ENCODE measurements at places on chromosomes 12 and 14.

DNA sequence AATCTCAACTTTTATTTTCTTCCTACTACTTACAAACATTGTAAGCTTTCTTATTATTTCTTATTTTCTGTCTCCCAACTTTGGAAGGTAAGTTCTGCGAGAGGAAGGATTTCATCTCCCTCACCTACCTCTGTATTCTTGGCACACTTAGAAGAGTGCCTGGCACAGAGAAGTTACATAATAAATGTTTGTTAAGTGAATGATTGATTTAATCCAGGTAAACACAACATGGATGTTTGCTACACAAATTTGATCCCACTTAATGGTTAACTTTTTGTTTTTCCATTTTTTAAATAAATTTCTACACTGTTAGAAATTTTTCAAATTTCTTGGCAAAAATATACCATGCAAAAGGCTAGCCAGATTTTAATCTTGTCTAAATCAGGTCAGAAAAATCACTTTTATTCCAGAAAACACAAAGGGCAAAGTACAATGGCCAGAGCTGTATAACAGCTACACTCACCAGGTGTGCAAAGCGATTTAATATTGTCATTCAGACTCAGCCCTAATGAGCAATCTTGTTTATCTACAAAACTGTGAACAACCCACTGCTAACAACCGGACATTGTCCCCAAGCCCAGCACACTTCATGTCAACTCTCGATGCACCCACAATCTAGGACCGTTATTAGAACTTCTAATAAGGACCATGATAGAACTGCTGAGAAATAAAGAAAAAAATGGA lies 222.1 kb upstream of the EEA1 start:
- DNase-seq: no peak

GRCh38 chr14:55951341-55952206 lies 166.6 kb upstream of the PELI2 start:
- no peak for DNase-seq

GRCh38 chr12:117818400-117818799 lies 150.4 kb downstream of the KSR2 start:
- DNase-seq: no peak

DNA sequence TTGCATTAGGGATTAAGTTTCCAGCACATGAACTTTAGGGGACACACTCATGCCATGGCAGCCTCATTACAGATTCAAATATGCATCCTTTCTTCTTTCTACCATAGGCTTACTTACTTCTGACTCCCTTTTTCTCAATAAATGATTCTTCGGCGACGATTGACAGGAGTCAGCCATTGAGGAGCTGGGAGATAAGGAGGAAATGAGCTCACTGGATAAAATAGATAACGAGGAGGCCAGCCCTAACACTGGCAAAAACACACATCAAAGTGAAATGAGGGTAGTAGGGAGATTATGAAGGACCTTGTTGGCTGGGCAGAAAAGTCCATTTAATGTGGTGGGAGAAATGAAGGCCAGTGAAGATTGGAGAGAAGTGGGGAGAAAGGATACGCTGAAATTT lies 172.2 kb downstream of the SLC41A2 start:
- no peak for DNase-seq

DNA sequence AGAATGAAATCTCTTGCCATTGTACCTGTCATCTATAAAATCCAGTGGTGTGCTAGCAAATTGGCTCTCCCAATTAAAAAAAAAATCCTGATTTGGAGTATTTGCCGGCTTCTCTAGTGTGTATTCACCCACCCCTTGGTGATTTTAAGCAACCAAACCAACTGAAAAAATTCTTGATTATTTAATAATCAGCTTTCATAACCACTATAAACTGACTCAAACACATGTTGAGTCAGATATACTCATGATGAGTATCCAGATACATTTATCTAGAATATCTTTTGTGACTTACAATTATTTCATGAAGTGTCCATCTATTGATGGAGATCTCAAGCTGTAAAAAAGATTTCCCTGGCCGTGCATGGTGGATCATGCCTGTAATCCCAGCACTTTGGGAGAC lies 205.4 kb downstream of the RASSF9 start:
- DNase-seq: no peak

GRCh38 chr12:114732426-114733030 lies 48.6 kb upstream of the TBX3 start:
- no peak for DNase-seq
